Activated CD4-positive, CD25-positive, alpha-beta regulatory T cell (primary cell): ENCODE measurements at places on chromosomes 1 and 21.

GRCh38 chr1:44220001-44220751, 6.9 kb downstream of the DMAP1 start:
- no peak for DNase-seq

DNA sequence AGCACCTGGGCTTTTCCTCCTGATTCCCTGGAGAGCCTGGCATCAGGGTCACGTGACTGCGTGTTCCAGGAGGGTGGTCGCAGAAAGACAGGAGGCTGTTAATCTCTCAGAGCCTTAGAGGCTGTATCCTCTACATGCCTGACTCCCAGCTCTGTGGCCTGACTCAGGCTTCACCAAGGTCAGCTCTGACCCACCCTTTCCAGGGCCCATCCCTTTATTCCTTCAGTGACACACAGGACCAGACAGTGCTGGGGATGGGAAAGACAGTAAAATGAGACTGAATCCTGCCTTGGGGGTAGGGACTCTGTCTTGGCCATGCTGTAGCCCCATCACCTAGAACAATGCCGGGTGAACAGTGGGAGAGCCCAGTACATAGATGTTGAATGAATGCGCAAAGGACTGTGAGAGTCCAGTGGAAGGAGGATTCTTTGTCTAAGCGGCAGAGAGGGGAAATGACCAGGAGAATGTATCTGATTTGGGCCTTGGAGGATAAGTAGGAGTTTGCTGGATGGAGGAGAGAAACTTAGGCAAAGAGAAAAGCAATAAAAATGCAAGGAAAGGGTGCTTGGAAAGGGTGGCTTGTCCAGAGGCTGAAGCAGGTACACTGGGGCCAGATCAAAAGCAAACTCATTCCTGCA, 33.0 kb downstream of the EPHX1 start:
- DNase-seq: no peak

DNA sequence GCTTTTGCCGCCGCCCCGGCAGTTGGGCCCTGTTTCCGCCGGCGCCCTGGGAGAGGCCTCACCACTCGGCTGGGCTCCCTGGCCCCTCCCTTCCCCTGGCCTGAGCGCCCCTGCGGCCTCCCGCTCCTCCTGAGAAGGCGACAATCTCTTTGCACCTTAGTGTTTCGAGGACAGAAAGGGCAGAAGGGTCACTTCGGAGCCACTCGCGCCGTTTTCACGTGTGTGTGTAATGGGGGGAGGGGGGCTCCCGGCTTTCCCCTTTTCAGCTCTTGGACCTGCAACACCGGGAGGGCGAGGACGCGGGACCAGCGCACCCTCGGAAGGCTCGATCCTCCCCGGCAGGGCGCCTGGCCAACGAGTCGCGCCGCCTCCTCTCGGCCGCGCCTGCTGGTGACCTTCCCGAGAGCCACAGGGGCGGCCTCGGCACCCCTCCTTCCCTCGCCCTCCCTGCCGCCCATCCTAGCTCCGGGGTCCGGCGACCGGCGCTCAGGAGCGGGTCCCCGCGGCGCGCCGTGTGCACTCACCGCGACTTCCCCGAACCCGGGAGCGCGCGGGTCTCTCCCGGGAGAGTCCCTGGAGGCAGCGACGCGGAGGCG, 432 bp upstream of the SIM2 start:
- DNase-seq: no peak

GRCh38 chr21:40547906-40548513, 298.9 kb downstream of the DSCAM start:
- no peak for DNase-seq

- DNase-seq: no peak
These were observed 215.5 kb downstream of the KCNJ6 start for GRCh38 chr21:37700641-37701202.

- DNase-seq: no peak
These were observed 146.6 kb downstream of the TBX15 start for GRCh38 chr1:118841521-118841920.

DNA sequence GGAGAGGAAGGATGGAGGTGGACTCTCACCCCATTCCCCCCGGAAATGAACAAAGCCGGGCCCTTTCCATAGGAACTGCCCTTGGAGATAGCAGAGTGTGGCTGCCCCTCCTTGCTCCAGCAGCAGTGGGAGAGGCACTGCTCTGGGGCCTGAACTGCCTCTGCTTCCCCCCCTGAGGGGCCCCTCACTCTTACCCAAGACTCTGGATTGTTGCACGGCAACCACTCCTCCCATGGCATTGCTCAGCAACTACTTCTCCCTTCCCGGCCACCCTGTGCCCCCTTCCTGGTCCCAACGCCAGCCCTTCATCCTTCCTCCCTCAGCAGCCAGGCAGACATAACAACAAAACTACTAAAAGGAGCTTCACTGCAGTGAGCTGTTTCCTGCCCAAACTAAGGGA, 3.0 kb upstream of the ACKR1 start:
- no peak for DNase-seq

GRCh38 chr21:28944296-28944695, 48.4 kb downstream of the LTN1 start:
- no peak for DNase-seq

- DNase-seq: no peak
These were observed 19.0 kb downstream of the CLCA1 start for GRCh38 chr1:86487811-86488141.

DNA sequence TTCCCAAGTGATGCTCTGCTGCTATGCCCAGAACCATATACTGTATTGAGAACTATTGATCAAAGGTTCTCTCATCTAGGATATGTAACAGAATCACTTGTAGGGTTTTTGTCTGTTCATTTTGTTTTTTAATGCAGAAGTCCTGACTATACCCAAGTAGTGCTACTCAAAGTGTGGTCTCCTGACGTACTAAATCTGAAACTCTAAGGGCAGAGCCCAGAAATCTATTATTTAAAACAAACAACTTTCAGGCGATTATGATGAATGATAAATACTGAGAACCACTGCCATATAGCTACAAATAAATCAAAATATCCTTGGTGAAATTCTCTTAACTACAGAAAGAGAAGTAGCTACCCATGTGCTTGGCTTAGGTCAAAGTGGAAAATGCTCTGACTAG, 10.1 kb downstream of the ZZZ3 start:
- DNase-seq: no peak

DNA sequence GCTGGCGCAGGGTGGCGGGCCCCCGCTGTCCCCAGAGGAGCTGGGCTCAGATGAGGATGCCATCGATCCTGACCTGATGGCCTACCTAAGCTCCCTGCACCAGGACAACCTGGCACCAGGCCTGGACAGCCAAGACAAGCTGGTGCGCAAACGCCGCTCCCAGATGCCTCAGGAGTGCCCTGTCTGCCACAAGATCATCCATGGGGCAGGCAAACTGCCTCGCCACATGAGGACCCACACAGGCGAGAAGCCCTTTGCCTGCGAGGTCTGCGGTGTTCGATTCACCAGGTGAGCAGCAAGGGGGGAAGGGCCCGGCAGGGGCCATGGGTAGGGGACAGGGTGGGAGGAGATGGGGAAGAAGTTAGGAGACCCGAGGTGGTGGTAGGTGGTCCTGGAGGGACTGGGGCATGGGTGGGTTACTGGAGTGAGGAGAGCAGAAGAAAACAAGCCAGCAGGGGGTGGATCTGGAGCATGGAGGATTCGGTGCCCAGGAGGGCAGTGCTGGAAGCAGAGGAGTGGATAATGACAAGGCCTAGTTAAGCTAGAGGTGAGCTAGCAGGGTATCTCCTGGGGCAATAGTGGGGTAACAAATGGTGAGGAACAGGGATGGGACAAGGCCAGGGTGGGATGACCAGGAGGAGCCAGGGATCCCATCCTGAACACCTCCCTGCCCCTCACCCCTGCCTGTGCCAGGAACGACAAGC, 13.1 kb downstream of the ZBTB7B start:
- DNase-seq: no peak

DNA sequence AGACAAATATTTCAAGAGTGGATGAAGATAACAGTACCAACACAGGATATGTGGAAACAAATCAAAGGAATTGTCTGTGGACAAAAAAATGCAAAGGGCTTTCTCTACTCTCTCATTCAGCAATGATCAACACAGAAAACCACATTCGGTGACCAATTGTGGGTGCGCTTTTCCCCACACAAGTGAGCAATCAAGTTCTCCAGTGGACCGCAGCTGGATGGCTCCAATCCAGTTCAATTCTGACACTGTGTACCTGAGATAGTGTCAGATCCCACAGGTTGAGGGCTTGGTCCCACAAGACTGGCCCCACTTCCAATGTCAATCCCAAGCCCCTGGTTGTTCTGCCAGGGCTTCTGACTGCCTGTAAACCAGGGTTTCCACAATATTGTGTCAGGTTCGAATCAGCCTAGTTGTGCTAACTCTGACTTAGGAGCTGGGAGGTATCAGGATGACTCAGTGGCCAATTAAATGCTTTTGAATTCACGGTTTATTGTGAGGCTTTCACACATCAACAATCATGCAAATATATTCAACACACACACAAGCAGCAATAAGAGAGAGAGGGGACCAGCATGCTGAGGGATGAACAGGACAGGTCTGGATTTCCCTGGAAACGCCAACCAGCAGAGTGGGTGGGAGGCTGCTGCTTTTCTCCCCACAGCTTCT, 87.0 kb upstream of the BTG3 start:
- DNase-seq: no peak

DNA sequence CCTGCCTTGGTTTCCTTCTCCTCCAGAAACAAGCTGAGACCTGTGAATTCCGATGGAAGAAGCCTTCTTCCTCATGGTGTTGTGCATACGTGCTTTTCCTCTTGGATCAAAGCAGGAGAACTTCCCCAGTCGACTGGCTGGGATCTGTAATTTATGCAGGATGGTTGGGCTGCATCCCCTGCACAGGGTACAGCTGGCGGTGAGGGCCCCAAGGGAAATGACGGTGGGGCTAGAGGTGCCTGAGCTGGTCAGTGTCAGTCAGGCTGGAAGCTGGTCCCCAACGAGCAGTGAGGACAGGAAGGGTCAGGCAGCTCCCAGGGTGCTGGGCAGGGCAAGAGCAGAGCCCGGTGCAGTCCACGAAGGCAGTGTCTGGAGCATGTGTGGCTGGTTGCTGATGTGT, 106.7 kb downstream of the CNIH3 start:
- DNase-seq: no peak

- no peak for DNase-seq
These were observed 39.5 kb upstream of the PTBP2 start for GRCh38 chr1:96682056-96682455.

GRCh38 chr1:167455786-167456446, 62.4 kb downstream of the CD247 start:
- no peak for DNase-seq

- DNase-seq: no peak
These were observed 17.8 kb upstream of the HSD17B7 start for GRCh38 chr1:162772571-162773154.
